ENCODE measurements at places on chromosomes 11 and 22. TPM values are rescaled to one million over a fixed set of nuclear protein-coding genes. Genes with fewer than 3 reads are reported as not detected.

HTR3A gene
- not detected for total RNA-seq

P2RX6 gene
- total RNA-seq, result 0.72 TPM

ANKRD49 gene
- total RNA-seq, result 14.4 TPM

PLA2G3 gene
- total RNA-seq, result not detected

SYT13 gene
- total RNA-seq, result not detected

UCP3 gene
- total RNA-seq, result 3.1 TPM

CD3G gene
- total RNA-seq, result 1.1 TPM

LIPT2 gene
- total RNA-seq, result 1.8 TPM

POU2AF2 gene
- total RNA-seq, result not detected

OR8J1 gene
- not detected for total RNA-seq

VSIG10L2 gene
- not detected for total RNA-seq

CBLIF gene
- total RNA-seq, result not detected

ZNF280B gene
- total RNA-seq, result 0.21 TPM
